ENCODE measurements at places on chromosomes 11 and 22.

DNA sequence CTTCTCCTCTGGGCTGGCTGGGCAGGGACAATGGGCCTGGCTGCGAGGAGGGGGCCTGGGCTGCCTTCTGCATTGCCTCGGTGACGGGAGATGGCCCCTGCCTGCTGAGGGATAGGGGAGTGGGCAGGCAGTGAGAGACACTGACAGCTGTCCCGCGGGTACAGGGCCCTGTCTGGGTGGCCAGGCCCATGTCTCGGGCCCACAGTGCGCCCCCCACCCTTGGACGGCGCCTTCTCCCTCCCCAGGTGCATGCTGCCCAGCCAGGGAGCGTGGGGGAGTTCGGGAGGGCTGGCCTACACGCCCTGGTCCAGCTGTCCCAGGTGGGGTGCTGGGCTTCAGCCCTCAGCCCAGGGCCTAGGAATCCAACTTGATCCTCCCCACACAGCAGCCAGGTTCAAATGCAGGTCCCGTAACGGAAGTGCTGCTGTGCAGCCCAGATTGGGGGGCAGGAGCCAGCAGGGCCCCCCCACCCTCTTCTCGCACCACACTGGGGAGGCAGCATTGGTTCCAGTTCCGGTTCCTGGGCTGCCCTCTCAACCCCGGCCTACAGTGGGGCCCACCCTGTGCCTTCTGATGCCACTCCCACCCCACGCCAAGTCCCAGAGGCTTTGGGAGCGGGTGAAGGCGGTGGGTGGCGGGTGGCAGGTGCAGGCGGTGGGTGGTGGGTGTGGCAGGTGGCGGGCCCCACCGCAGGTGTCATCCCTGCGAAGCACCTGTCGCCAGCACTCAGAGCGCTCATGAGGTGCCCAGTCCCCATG lies 7.3 kb upstream of the TSSC4 start:
- no peak for DNase-seq

DNA sequence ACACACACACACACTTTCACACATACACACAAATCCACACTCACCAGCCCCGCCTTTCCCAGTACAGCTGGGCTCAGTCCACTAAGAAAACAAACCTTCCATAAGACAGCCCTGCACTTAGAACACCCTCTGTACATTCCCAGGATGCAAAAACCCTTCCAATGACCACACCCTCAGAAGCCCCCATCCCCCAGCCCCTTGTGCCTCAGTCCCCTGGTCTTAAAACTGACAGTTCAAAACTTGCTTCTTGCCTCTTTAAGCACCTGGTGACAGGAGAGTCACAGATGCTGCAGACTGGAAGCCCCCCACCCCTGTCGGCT lies 23.0 kb downstream of the APLNR start:
- DNase-seq, result no peak

- no peak for DNase-seq
Observed at GRCh38 chr11:96149743-96150555, 193.0 kb downstream of the MAML2 start.

GRCh38 chr11:10699072-10699471 lies 5.5 kb upstream of the IRAG1 start:
- no peak for DNase-seq

GRCh38 chr22:46737976-46738646 lies at the start of gene CERK:
Gene CERK (minus strand): TSS chr22:46738252. CDS start chr22:46738148, 104 bp downstream.
- peak; percentile 66 for DNase-seq

DNA sequence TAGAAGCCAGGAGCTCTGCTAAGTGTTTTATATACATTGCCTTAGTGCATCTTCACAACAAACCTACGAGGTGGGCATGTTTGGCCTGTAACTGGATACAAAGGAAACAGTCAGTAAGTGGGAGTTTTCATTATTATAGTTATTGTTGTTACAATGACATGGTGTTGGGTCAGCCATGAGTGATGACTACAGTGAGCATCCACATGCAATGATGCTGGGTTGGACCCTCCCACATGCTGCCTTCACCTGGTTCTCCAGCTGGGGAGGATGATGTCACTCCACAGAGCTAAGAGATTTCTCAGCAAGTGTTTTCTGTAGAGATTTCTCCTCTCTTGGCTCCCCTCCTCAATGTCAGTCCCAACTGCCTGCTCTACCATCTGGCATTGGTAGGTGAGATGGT lies 59.3 kb downstream of the EHF start:
- DNase-seq, result no peak

DNA sequence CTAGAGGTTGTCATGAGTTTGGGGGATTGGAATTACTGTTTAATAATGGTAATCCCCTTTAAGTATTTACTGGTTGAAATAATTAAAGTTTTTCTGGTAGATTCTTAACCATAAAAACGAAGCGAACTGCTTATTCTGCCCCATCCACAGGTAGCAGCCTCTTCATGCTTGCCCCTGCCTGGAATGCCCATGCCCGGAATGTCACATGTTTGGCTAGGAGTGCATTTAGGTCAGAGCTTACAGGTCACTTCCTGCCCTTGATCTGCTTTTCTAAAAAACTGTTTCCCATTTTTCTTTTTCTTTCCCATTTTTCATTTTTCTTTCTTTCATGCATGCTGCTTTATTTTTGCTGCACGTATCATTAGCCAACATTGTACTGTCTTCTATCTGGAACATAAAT lies 69.1 kb downstream of the YAP1 start:
- DNase-seq, result no peak

GRCh38 chr11:83235825-83236224 lies 42.3 kb downstream of the ANKRD42 start:
- no peak for DNase-seq

Data from stimulated activated CD4-positive, alpha-beta T cell treated with anti-CD3 and anti-CD28 coated beads, Interleukin-15, amount 100 ng/mL, for 24 hours (primary cell).